ENCODE measurements at places on chromosomes 6 and 20.
A peak's percentile ranks its signal among the peaks of the same experiment; 100 is the strongest.

GRCh38 chr6:105868823-105869460, 217.2 kb upstream of the PRDM1 start:
- DNase-seq, result no peak

- DNase-seq, result no peak
Measured at GRCh38 chr6:15265787-15266186, 19.9 kb downstream of the JARID2 start.

- DNase-seq, result no peak
Measured at GRCh38 chr20:16488086-16488485, 85.2 kb downstream of the KIF16B start.

DNA sequence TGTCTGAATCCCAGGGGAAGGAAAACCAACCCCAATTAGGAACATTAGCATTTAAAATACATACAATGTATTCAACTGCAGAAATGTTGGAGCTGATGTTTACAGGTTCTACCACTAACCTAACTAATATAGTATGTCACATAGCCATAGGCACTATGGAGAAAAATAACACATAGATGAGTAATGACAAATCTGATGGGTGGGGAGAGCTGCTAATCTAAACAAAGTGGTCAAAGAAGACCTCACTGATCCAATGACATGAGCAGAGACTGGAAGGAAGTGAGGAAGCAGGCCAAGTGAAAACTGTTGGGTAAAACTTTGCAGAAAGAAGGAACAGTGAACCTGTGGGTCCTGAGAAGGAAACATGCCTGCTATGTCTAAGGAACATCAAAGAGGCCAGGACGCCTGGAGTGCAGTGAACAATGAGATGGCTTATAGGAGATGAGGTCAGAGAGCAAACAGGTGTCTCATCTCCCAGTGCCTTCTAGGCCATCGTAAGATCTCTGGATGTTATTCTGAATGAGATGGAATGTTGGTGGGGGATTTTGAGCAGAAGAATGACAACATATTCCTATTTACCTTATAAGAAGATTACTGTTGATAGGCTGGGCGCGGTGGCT, 135.7 kb downstream of the ALDH8A1 start:
- DNase-seq, result no peak

GRCh38 chr6:79073888-79074287, 4.2 kb downstream of the PHIP start:
- no peak for DNase-seq

DNA sequence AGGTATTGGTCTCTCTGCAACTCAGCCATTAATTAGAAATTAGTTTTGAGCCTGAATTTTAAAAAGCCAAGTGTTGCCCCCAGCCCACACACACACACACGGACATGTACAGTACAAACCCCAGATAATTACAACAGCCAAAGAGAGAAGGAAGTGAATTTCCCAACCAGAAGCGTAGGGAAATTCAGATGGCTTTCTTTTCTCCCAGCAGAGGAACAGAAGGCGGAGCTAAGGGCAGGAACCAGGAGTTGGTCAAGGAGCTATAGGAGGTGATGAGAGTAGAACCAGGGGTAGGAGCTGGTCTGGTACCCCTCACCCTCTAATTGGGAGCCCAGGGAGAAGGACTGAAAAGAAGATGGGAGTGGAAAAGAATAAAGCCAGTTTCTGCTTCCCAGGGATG, 3.9 kb upstream of the ZBTB9 start:
- no peak for DNase-seq

DNA sequence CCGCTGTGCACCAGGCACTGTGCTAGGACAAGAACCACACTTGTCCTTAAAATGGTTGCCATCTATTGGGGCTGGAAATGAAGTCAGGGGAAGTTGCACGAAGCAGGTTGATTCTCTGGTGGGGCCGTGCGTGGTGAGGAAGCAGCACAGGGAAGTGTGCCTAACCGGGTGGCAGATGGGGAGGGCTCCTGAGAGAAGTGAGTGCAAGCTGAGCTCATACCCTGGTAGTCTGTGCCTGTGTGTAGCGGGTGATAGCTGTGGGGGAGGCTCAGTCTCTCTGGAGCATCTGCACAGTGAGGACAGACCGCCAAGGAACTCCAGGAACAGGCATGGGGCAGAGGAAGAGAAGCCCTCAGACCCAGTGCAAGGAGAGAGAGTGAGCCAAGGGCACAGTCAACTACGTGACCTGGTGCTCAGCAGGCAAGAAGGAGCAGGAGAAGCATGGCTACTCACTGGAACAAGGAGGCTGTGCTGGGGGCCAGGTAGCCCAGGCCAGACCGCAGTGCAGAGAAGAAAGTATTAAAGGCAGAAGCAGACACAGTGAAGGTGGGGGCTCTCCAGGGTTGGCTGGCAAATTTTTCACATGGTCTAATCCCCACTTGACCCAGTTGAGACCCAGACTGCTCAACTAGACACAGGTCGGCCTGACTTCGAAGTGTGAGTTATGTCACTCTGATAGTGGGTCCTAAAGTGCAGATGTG, 155.0 kb downstream of the CDH26 start:
- DNase-seq, result no peak

- no peak for DNase-seq
Measured at GRCh38 chr6:20631549-20631924, 97.3 kb downstream of the CDKAL1 start.

- no peak for DNase-seq
Measured at GRCh38 chr6:17902974-17903373, 84.5 kb downstream of the KIF13A start.

DNA sequence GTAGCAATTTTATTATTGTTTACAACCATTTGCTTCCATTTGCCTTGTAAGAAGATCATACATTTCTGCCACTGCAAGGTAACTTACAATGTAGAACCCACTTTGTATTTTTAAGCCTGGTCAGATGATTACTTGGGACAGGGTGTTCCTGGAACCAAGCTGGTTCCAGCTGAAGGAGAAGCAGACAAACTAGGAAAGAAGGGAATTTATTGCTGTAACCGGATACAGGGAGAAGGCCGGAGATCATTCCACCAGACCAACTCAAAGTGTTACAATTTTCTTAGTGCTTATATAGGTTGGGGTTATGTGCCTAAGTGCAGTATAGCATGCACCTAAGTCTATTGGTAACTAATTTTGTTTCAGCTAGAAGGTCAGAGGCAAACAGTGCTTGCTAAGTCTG, 104.4 kb downstream of the MANEA start:
- DNase-seq, result no peak

DNA sequence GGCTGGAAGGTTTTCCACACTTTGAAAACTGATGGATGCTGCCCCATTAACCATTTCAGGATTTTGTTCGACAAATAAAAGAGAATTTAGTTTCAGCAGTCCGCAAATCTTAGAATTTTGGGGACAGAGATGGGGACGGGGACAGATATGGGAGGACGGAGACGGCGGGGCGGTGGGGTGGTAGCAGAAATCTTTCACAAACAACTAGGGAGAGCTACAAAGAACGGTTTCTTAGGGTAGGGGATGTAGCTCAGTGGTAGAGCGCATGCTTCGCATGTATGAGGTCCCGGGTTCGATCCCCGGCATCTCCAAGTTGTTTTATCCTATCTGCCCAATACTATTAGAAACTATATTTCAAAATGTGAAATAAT, 15.1 kb downstream of the HMGN4 start:
- DNase-seq, result peak; percentile 74

DNA sequence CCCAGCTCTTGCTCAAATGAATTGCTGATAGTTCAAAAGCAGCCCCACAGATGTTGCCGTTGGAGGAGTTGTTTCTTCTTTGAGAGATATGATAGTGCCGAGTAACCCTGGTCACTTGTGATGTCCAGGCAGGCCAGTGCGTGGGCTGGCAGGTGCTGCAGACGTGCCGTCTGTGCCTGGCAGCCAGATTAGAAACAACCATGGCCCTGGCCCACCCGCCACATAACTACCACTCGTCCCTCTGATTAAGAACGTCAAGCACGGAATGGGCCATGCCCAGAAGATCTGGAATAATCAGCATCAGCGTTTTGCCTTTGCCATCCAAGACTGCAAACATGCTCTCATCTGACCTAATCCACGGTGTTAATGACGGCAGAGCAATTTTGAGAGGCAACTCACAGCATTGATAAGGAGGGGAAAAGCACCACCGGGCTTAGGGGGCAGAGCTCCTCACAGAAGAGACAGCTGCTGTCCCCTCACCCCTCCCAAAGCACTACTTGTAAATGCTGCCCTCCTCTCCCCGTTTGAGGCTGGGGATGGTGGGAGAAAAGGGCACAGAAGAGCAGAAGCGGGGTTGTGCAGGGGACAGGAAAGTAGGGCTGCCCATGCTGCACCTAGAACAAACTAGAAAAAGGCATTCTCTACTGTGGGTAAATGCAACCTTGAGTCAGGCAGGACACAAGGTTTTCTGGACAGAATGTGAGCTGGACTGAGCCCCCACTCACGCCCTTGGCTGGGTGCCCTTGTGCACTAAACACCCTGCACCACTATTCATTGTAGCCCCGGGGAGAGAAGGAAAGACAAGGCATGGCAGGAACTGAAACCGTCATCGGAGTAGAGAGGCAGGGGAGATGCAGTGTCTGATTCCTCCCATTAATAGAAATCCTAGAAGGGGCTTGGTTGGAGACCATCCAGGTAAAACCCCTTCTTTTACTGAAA, 5.3 kb upstream of the CPNE5 start:
- DNase-seq, result no peak

- DNase-seq, result no peak
Measured at GRCh38 chr20:21618759-21619416, 86.6 kb upstream of the PAX1 start.

GRCh38 chr6:37650071-37650481, 47.6 kb downstream of the MDGA1 start:
- DNase-seq, result no peak

DNA sequence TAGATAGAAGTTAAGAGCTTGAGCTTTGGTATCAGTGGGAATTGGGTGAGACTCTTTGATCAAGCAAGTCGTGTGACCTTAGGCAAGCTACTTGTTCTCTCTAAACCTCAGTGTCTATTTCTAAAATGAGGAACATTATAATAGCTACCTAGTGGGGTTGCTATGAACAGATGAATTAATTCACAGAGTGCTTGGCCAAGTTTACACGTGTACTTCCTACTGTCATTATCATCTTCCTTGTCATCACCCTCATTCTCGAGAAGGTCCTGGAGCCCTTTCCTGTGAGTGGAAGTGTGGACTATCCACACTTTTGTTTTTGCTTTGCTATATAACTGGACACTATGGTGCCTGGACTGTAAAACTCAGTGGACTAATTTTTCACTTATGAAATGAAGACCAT, 64.0 kb downstream of the BCKDHB start:
- no peak for DNase-seq

DNA sequence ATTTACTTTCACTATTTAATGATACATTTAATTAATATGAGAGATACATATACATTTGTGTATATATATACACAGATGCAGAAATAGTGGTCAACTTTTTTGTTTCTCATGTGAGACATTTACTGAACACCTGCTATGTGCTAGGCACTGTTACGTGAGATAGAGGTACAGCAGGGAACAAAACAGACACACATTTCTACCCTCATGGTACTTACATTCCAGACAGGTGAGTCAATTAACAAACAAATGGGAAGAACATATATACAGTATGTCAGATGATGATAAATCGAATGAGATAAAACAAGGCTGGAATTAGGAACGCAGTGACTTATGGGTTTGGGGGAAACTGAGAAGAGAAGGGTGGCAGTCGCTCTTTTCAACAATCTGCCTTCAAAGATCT, 5.1 kb downstream of the TFB1M start:
- DNase-seq, result no peak

DNA sequence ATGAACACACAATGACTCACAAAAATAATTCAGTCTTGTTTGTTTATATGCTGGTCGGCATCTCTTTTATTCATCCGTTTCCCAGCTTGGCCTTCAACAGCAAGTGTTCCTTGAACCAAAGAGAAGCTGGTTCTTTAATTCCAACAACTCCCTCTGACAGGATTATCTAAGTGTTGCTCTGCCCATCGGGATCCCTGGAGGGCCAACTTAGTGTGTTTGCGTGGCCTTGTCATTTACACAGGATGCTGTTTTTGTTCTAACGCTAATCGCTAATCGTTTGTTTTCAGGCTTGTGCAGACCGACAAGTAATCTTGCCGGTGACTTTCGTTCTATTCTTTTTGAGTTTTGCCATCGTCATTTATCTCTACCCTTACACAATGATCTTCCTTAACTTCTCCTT, 267.4 kb upstream of the EXOC2 start:
- DNase-seq, result no peak

GRCh38 chr6:105256619-105257018, 76.8 kb upstream of the POPDC3 start:
- no peak for DNase-seq

GRCh38 chr6:160276126-160276525, 17.5 kb upstream of the SLC22A2 start:
- no peak for DNase-seq

DNA sequence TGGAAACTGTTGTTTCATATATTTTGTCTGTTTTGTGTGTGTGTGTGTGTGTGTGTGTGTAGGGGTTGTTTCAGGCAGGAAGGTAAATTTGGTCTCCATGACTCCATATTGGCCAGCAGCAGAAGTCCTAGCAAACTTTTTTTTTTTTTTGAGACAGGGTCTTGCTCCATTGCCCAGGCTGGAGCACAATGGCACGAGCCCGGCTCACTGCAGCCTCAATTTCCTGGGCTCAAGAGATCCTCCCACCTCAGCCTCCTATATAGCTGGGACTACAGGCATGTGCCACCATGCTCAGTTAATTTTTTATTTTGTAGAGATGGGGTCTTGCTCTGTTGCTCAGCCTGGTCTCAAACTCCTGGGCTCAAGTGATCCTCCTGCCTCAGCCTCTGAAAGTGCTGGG, 75.8 kb downstream of the PRDM1 start:
- no peak for DNase-seq

DNA sequence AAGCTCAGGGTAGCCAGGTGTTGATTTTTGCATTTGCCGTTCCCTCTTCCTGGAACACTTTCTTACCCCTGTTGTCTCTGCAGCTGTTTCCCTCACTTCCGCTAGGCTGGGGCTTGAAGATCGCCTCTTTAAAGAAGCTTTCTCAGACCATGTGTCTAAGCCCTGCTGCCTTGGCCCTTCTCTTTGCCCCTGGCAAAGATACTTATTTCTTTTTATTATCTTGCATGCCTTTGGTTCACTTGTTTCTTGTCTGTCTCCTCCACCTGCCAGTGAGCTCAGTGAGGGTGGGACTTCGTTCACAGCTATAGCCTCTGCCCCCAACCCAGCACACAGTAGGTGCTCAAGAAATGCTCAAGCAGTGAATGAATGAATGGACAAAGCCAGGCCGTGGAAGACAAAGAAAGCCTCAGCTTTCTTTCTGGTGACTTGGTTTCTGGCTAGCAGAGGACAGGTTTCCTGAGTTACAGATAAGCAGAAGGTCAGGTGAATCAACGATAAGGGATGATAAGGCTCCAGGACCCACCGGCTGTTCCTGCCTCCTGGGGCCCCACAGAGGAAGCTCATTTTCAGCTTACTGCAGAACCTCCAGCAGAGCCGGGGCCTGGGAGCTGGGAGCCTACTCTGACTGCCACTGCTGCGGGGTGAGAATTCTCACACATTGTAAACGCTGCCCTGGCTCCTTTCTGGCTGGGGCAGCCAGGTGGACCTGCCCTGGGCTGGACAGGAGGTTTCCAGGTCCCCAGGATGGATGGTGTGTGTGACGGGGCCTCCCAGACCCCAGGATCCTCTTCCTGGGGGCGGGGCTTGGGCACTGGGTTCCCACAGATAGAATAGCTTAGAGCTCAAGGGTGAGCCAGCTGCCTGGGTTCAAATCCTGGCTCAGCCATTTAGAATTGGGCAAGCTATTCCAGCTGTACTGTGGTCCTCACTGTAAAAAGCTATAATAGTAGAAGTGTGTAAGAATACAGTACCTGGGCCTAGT, 29.8 kb downstream of the SNAI1 start:
- DNase-seq, result no peak

- DNase-seq, result no peak
Measured at GRCh38 chr6:112320561-112321318, 26.4 kb upstream of the RFPL4B start.
